ENCODE measurements at places on chromosomes 13 and 19. TPM values are rescaled to one million over a fixed set of nuclear protein-coding genes. Genes with fewer than 3 reads are reported as not detected.

DNA sequence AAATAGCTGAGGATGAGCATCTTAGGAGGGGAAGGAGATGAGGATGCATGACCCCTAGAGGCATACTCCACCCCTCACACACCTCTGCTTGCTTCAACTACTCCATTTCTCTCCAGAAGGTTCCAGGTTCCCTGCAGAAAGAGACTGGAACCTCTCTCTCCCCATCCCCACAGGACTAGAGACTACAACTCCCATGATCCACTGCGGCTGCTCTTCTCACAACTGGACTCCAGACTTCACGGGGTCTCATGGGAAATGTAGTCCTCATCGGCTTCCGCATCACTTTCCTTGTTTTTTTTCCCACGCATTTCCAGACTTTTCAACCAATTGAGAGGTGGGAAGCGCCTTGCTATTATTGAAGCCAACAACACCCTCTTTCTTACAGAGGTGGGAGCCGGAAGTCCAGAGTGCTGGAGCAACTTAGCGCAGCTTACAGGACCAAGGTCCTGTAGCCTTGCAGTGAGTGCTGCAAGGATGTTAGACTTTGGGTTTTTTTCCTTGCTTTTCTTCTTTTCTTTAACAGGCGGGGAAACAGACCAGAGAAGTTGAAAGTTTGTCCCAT lies 13.9 kb upstream of the CACNG6 start:
- peak; percentile 70 for DNase-seq

DNA sequence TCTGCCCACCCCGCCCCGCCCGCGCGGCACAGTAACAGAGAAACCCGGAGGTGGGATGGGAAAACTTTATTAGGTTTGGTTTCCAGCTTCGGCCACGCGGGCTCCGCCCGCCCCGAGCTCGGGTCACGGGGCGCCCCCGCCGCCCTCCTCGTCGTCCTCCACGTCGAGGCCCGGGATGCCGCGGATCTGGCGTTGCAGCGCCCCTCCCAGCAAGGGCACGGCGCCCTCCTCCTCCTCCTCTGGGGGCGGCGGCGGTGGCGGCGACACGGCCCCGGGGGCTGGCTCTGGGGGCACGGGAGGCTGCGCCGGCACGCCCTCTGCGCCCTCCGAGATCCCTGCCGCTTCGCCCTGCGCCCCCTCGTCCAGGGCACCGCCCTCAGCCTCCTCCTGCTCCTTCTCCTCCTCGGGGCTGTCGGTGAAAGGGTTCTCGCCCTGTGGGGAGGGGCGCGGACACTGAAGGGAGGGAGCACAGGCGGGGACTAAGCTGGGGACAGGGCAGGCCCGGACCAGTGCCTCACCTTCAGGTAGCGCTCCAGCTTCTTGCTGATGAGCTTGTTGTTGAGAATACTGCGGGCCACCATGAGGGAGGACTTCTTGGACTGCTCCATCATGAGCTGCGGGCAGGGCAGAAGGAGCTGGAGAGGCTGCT lies 536 bp upstream of the AKAP8 start:
- DNase-seq, result peak; percentile 68

DNA sequence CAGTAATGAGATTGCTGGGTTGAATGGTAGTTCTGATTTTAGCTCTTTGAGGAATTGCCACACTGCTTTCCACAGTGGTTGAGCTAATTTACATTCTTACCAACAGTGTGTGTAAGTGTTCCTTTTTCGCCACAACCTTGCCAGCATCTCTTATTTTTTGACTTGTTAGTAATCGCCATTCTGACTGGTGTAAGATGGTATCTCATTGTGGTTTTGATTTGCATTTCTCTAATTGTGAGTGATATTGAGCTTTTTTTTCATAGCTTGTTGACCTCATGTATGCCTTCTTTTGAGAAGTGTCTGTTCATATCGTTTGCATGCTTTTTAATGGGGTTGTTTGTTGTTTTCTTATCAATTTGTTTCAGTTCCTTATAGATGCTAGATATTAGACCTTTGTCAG lies 245.0 kb downstream of the MTUS2 start:
- no peak for DNase-seq

DNA sequence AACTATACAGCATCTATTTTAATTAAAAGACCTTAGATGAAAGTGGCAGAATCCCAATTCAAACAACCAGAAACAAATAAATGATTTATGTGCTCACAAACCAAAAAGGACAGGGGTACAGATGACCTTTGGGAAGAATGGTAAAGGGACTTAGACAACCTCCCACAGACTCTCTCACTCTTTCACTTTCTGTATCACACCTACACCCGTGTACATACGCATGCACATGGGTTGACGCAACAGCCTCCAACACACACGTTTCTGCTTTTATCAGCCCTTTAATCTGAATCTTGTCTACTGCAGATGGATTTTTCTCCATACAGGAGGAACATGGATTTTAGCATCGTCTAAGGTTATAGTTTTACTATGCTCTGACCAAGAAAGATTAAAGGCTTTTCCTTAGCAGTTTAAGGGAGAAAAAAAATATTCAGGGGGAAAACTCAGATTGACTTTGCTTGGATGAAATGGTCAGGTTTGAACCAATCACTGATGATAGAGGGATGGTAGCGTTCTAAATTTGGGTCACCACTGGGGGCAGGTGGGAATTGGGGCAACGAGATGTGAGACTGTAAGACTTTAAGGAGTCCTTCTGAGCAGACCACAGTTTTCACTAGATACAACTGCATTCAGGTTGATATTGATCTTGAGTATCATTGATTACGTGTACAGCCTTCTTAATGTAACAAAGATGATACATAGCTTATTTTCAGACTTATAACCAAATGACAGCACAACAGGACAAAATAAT lies 166.1 kb downstream of the ITGBL1 start:
- no peak for DNase-seq

DNA sequence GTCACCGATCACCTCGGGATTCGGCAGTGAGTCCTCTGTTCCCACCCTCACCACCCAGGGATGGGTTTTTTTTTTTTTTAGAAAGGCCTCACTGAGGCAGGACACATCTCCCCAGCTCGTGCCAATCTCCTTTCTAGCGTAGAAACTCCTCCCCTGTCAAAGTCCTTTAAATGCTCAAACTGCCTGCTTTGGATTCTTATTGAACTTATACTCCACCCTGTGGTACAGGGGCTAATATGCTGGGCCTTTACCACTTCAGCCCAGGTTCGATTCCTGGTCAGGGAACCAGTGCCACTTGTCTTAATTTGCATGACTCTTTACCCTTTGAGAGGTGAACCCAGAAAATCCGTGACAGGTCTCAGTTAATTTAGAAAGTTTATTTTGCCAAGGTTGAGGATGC lies 8.3 kb upstream of the ZNF14 start:
- DNase-seq, result no peak

DNA sequence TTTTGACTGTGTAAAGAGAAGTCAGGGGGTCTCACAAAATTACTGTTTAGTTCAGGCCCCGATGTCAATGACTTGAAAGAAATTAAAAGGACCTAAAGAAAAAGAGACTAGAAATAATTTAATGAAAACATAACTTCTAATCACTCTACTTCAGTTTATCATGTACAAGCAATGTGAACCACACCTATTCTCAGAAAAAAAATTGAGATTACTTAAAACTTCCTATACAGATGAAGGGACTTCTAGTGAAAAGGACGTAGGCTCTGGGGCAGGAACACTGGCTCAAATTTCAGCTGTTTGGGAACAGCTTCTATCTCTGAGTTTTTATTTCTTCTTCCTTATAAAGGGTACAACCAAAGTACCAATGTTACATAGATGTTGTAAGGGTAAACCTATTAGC lies 38.0 kb downstream of the TPT1 start:
- no peak for DNase-seq

DNA sequence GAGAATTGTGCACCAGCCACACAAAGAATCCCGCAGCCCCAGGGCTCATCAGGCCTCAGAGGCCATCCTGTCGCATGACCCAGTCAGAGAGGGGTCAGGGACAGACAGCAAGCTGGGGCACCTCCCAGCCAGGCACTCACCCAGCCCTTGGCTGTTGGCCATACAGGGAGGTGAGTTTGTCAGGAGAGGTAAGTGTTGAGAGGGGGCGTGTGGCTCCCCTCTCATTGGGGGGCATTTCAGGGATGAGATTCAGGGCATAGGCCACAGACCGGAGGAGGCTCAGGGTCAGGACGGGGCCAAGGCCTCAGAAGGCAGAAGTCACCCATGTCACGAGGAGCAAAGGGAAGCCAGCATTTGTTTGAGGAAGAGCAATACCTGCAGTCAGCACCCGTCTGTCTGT lies 37.1 kb downstream of the MYO9B start:
- peak; percentile 56 for DNase-seq

DNA sequence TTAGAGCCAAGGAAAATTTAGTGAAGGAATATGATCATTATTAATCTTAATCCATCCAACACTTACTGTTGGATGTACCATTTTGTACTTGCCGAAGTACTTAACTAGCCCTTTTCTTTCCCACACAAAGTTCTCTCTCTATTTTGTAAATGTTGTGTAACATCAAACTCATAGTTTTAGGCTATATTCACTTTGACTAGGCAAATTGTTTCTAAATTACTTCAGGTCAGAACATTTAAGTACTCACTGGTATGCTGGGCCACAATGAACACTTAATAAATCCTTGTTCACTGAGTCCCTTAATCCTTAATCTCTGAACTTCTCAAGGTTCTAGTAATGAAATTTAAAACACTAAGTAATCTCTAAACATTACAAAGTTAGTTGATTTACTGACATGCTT lies 49.3 kb upstream of the EEF1AKMT1 start:
- no peak for DNase-seq

GRCh38 chr13:85582890-85583289 lies 216.3 kb downstream of the SLITRK6 start:
- no peak for DNase-seq

GRCh38 chr19:42343344-42344110 lies 18.1 kb downstream of the MEGF8 start:
- DNase-seq, result no peak

DNA sequence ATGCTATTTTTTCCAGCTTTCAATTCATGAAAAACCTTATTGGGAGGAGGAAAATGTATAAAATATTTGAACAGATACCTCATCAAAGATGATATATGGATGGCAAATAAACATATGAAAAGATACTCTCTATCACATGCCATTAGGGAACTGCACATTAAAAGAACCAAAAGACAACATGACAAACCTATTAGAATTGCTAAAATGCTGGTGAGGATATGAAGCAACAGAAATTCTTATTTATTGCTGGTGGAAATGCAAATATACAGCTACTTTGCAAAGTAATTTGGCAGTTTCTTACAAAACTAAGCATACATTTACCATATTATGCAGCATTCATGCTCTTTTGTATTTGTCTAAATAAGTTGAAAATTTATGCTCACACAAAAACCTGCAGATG lies 1783.9 kb upstream of the PCDH20 start:
- no peak for DNase-seq

DNA sequence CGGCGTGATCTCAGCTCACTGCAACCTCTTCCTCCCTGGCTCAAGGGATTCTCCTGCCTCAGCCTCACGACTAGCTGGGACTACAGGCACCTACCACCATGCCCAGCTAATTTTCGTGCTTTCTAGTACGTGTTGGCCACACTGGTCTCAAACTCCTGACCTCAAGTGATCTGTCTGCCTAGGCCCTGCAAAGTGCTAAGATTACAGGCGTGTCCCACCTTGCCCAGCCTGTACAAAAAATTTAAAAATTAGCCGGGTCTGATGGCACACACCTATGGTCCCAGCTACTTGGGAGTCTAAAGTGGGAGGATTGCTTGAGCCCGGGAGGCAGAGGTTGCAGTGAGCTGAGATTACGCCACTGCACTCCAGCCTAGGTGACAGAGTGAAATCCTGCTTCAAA lies 4.7 kb upstream of the MEX3D start:
- DNase-seq, result no peak

DNA sequence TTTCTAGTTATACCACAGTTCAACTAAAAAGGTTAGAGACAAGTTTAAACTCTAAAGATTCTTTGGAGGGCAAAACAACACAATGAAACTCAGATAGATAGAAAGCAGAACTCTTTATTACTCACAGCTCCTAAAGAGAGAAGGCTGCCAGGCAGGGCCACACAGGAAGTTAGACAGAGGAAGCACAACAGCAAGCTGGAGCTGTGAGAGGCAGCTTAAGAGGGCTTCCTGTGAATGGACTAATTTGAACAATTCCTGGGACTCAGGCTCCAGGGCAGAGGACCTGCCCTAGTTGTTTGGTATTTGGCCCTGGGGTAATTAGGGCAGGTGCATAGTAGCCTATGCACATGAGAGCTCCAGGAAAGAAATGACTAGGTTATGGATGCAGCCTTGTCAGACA lies 803.6 kb downstream of the DIAPH3 start:
- no peak for DNase-seq

- no peak for DNase-seq
Observed at GRCh38 chr13:100735494-100735893, 60.9 kb upstream of the TMTC4 start.

GRCh38 chr13:62357887-62358645 lies 942.4 kb upstream of the PCDH20 start:
- DNase-seq, result no peak

GRCh38 chr19:522726-523125 lies 8.8 kb upstream of the CDC34 start:
- DNase-seq, result no peak

GRCh38 chr13:108272333-108272732 lies 2.8 kb downstream of the TNFSF13B start:
- DNase-seq, result no peak

DNA sequence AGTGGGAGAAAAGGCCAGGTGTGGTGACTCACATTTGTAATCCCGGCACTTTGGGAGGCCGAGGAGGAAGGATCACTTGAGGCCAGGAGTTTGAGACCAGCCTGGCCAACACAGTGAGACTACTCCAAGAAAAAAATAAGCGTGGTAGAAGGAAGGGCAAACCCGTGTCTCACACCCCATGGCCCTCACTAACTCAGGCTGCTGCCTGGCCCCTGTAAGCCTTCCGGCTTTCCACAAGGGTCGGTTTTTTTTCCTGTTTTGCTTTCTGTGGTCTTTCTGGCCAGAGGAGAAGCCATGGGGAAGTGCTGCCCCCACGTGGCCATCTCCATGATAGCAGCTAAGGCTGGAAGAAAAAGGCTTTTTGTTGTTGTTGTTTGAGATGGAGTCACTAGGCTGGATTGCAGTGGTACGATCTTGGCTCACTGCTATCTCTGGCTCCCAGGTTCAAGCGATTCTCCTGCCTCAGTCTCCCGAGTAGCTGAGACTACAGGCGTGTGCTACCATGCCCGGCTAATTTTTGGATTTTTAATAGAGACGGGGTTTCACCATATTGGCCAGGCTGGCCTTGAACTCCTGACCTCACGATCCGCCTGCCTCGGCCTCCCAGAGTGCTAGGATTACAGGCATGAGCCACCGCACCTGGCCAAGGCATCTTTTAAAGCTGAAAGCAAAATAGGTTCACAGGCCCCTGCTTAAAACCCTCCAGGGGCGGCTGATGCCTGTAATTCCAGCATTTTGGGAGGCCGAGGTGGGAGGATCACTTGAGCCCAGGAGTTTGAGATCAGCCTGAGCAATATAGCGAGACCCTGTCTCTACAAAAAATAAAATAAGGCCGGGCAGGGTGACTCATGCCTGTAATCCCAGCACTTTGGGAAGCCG lies 7.5 kb upstream of the ARHGEF18 start:
- DNase-seq, result peak; percentile 90

- no peak for DNase-seq
Observed at GRCh38 chr13:43375797-43376465, 352.5 kb downstream of the DNAJC15 start.

ZNF468 gene
- 7.4 TPM for total RNA-seq

LINGO3 gene
- 0.05 TPM for total RNA-seq

FPR1 gene
- 9.9 TPM for total RNA-seq

CDC42EP5 gene
- 0.28 TPM for total RNA-seq

MIR17HG gene
- 7.7 TPM for total RNA-seq

All from liver (tissue), 10 donors.